ENCODE measurements at places on chromosomes 16 and 17. TPM values are rescaled to one million over a fixed set of nuclear protein-coding genes. Genes with fewer than 3 reads are reported as not detected.

DNA sequence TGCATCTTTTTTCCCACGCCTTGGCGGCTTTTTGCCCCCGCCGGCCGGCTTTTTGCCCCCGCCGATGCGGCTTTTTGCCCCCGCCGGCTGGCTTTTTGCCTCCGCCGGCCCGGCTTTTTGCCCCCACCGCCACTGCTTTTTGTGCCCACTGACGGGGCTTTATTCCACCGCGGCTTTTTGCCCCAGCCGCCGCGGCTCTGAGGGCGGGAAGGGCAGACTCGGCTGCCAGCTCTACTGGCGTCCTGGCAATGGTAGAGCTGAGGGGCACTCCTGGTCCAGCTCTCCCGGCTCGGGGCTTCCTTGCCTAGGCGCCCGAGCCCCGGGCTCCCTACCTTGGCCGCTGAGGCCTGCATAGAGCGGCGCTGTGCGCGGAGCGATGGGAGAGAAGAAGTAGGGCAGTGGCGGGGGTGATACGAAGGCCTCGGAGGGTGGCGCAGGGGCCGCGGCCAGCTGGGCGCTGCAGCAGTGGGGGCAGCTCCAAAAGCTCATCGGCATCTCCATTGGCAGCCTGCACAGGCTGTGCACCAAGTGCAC lies 591.4 kb downstream of the TP53TG3F start:
- no peak for DNase-seq

Gene IFI35
- 50.5 TPM for total RNA-seq

GRCh38 chr16:75506107-75506506 lies 10.9 kb upstream of the CHST6 start:
- no peak for DNase-seq

GRCh38 chr16:79598348-79599181 lies 2.0 kb downstream of the MAF start:
- peak; percentile 55 for DNase-seq

Gene TOX3
- not detected for total RNA-seq

GRCh38 chr16:86018487-86018886 lies 119.5 kb downstream of the IRF8 start:
- DNase-seq: no peak

DNA sequence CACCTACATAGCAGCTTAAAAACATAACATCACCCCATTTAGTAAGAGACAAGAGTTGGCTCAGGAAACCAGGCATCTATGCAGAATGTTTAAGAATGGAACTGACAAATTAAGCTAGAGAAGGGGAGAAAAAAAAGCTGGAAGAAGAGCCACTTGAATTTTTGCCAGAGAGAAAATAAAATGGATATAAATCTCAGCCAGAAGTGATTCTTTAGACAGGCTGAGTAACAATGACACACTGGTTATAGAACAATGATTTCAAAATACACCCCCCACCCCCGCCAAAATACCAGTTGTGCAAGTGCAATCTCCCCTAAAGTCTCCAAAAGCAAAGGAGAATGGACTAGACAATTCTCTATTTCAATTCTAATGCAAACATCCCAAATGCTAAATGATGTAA lies 22.4 kb downstream of the LSM12 start:
- no peak for DNase-seq

- no peak for DNase-seq
Measured at GRCh38 chr16:50685462-50686063, 4.5 kb upstream of the SNX20 start.

GRCh38 chr16:87723226-87723623 lies 42.6 kb downstream of the KLHDC4 start:
- no peak for DNase-seq

GRCh38 chr17:83007504-83008185 lies 71.8 kb upstream of the METRNL start:
- no peak for DNase-seq

DNA sequence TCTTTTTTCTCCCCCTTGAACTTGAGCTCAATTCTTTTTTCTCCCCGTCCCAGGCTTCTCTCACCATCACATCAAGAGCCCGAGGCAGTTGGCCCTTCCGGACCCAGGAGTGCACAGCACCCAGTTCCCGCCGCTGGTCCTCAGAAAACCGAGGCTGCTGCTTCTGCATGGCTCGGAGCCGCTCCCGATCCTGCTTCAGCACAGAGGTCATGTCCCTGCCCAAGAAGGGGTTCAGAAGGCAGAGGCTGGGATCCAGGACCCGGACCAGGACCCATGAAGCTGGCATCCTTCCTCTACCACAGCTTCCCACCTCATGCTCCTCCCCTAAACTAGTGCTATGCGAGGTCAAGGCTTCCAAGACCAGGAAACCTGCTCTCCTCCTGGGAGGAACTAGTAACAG lies 10.5 kb downstream of the PER1 start:
- no peak for DNase-seq

DNA sequence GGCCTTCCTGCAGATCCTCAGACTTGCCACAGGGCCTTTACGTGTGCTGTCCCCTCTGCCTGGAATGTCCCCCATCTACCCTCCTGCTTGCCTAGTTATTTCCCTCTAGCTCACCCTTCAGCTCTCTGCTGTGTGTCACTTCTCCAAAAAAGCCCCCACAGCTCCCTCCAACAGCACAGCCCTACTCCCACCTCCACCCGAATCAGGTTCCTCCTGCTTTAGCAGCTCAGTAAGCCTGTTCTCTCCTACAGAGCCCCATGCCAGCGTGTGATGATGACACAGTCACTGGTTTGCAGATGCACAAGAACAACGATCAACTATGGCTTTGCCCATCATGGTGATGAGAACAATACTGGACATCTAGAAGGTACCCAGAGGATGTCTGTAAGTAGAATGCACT lies 7.1 kb upstream of the SAMD14 start:
- DNase-seq: no peak

DNA sequence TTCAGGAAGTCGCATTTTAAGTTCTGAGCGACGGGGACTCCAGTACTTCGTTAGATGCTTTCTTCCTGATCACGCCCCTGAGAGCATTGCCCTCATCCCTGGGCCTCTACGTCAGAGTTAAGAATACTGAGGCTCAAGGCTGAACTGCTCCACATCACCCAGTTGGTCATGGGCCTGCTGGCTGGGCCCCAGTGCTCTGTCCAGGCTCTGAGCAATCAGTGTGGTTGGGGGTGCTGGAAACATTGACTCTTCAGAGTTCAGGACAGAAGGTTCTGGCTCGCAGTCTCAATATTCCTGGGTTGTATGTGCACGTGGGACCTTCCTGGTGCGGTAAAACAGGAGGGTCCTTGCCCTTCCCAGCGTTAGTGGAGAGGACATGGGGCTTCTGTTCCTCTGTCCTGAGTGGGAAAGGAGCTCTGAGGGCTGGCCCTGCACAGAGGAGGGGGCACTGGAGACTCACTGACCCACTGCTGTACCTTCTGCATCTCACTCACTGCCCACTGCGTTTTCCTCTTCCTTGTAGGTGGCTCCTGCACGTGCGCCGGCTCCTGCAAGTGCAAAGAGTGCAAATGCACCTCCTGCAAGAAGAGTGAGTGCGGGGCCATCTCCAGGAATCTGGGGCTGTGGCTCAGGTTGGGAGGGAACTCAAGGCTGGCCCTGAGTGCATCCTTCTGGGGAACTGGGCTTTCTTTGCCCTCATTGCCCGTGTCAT lies 518 bp downstream of the MT1E start:
- no peak for DNase-seq

- peak; percentile 26 for DNase-seq
Measured at GRCh38 chr17:65559804-65560627, 1.4 kb downstream of the AXIN2 start.

Gene RNF157
- total RNA-seq: 45.3 TPM
